Mesothelial cell of epicardium (in vitro differentiated cells): ENCODE measurements at places on chromosomes 2 and 18. TPM values are rescaled to one million over a fixed set of nuclear protein-coding genes. Genes with fewer than 3 reads are reported as not detected.
A peak's percentile ranks its signal among the peaks of the same experiment; 100 is the strongest.

DNA sequence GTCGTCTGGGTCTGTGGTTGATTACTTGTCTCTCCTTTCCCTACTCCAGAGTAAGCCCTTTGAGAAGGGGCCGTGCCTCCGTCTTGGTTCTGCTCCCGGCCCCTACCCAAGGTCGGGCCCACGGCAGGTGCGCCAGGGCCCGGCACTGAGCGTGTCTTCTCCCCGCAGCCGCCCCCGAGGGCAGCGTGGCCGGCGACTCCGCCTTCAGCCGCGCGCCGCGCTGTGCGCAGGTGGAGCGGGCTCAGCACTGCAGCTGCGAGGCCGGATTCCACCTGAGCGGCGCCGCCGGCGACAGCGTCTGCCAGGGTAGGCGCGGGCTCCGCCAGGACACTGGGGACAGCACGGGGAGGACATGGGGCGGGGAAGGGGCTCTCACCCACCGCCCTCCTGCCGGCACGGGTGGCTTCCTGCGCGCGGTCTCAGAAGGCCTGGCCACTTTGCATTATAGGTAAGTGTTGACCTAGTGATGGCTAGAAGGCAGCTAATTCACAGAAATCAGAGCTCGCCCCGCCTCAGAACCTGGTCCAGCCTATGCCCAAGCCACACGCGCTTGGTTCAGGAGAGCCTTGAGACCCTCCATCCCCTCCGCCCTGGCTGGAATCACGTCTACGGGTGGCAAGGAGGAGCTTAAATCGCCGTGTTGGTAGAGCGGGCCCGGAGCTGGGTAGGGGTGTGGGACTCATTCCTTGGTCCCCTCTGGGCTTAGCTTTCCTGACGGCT lies 43.5 kb downstream of the FBLN7 start:
- H3K36me3 ChIP-seq = no peaks in the 10 kb centered on the region
- no peaks in the 10 kb centered on the region for H3K4me1 ChIP-seq
- DNase-seq = peak; percentile 49
- peaks cover 49% of the 10 kb centered on the region for H3K27me3 ChIP-seq

DNA sequence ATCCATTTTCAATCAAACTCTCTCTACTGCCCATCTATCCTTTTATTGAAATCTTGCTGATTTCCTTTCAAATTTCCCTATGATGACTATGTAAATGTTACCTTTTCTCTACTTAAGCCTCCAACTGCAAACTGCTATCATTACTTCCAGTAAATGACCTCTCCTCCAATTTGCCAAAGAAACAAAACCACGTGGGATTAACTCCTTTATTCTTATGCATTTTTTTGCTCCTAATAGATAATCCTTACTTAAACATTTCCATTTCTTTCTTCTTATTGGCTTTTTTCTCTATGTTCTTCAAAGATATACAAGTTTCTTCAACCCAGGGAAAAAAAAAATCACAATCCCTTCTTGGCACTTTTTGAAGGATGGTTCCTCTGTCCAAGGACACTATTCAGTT lies 61.2 kb downstream of the CCDC88A start:
- no peaks in the 10 kb centered on the region for H3K27me3 ChIP-seq
- no peak for DNase-seq
- H3K4me3 ChIP-seq = no peak overlapping the region

GRCh38 chr18:2826581-2826980 lies 20.2 kb upstream of the EMILIN2 start:
- peaks cover 14% of the 10 kb centered on the region for H3K4me1 ChIP-seq
- H3K27me3 ChIP-seq = no peaks in the 10 kb centered on the region
- DNase-seq = no peak
- H3K27ac ChIP-seq = peak overlapping the region; percentile 76

- no peaks in the 10 kb centered on the region for H3K36me3 ChIP-seq
- no peak overlapping the region for H3K27ac ChIP-seq
- peaks cover 88% of the 10 kb centered on the region for H3K4me1 ChIP-seq
- no peak overlapping the region for H3K4me3 ChIP-seq
- DNase-seq = peak; percentile 58
Measured at GRCh38 chr18:50401888-50402287, 27.0 kb downstream of the SKA1 start.

GRCh38 chr2:9002637-9003365 lies 683 bp downstream of the MBOAT2 start:
- H3K4me3 ChIP-seq = peak overlapping the region; percentile 84
- peak; percentile 61 for DNase-seq
- peaks cover 43% of the 10 kb centered on the region for H3K4me1 ChIP-seq
- H3K27me3 ChIP-seq = no peaks in the 10 kb centered on the region
- H3K36me3 ChIP-seq = peaks cover 3% of the 10 kb centered on the region
- H3K27ac ChIP-seq = peak overlapping the region; percentile 86

LNPK gene
- total RNA-seq = 29.4 to 31.7 TPM (median 30.2 TPM) in 3 replicates

COL4A3 gene
- not detected in 3 replicates for total RNA-seq
